Cardiac muscle cell (in vitro differentiated cells and primary cell): ENCODE measurements at places on chromosomes 3 and 15. TPM values are rescaled to one million over a fixed set of nuclear protein-coding genes. Genes with fewer than 3 reads are reported as not detected.

- H3K4me1 ChIP-seq = no peaks in the 10 kb centered on the region
- no peak overlapping the region for H3K4me3 ChIP-seq
- no peaks in the 10 kb centered on the region for H3K36me3 ChIP-seq
- no peak for DNase-seq
Measured at GRCh38 chr15:24394303-24394702, 281.3 kb upstream of the NPAP1 start.

GOLGA8S gene
- total RNA-seq = 0.04 TPM in 1 of 2 replicates, not detected in the other

FANCD2OS gene
- total RNA-seq = not detected in 2 replicates

KIF23 gene
- 11.2 and 58.9 TPM in 2 replicates for total RNA-seq

ECT2 gene
- 6.8 and 39.1 TPM in 2 replicates for total RNA-seq

NR2E3 gene
- total RNA-seq = 0.09 TPM in 1 of 2 replicates, not detected in the other

MCF2L2 gene
- 7.0 and 12.9 TPM in 2 replicates for total RNA-seq

DNA sequence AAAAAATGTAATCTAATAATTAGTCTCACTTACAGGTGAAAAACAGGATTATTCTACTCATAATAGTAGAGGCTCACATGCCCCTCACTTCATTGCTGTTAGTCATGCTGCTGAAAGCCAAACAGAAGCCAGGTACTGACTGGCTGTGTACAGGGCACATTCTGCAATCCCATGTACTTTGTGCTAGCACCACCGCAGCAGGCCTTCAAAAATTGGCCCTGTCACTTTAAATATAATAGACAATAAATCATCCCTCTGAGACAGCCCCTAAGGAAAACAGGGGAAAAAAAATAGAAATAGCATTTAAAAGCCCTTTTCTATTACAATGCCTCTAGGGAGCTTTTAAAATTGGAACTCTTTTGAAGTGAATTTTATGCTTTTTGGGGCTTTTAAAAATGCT is 723.8 kb downstream of the TUSC7 start:
- no peaks in the 10 kb centered on the region for H3K4me1 ChIP-seq
- no peak overlapping the region for H3K27ac ChIP-seq
- H3K4me3 ChIP-seq = no peak overlapping the region
- no peak for DNase-seq
- no peaks in the 10 kb centered on the region for H3K27me3 ChIP-seq

DNA sequence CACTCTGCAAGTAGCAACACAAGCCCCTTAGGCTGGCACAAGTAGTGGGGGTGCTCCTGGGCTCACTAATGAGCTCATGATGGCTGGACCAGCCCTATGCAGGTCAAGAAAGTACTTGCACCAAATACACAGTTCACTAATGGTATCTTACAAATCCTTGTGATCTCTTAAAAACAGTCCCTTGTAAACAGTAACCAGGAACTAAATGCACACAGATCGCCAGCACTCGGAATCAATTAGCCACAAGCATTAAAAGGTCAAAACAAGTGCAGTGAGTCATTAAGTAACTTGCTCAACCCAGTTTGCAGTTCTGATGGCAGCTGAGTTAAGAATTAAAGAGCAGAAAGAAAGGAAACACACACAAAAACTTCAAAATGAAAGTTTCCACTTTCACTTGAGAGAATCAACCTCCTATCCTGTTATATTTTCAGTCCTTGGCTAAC is 43.2 kb downstream of the ARHGEF3 start:
- peak; percentile 92 for DNase-seq
- H3K27me3 ChIP-seq = no peaks in the 10 kb centered on the region
- no peaks in the 10 kb centered on the region for H3K36me3 ChIP-seq
- H3K27ac ChIP-seq = no peak overlapping the region

DNA sequence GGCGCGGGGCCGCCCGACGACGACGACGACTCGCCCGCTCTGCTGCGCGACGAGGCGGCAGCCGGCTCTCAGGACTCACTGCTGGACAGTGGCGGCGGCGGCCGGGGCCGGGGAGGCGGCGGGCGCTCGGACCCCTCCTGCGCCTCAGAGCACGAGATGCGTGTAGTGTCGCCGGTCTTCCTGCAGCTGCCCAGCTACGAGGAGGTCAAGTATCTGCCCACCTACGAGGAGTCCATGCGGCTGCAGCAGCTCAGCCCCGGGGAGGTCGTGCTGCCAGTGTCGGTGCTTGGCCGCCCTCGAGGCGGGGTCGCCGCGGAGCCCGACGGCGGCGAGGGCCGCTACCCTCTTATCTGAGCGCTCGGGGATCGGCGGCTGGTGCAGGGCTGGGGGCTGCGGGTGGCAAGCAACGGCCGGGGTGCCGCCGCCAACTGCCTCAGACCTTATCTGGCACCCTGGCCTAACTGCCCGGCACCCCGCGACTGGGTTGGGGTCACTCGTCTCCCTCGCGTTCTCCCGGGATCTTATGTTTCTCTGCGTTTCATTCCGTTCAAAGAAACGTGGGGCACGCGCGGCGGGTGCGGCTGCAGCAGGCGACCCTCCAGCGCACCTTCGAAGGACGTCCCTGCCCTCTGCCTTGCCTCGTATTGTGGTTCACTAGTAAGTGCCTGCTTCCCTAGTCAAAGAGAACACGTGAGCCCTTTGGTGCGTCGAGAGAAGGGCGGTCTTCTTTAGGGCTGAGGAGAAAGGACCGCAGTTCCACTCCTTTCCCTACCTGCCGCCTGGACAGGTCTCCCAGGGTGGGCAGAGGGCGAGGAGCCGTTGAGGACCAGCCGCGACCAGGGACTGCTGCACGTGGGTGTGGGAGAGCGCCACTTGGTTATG is 1.0 kb downstream of the C3orf80 start:
- DNase-seq = peak; percentile 65
- H3K27ac ChIP-seq = no peak overlapping the region
- no peaks in the 10 kb centered on the region for H3K36me3 ChIP-seq
- H3K4me1 ChIP-seq = no peaks in the 10 kb centered on the region
- peaks cover 23% of the 10 kb centered on the region for H3K27me3 ChIP-seq

GRCh38 chr3:17481116-17481515 is 261.3 kb downstream of the TBC1D5 start:
- no peaks in the 10 kb centered on the region for H3K4me1 ChIP-seq
- DNase-seq = no peak
- no peak overlapping the region for H3K27ac ChIP-seq
- no peaks in the 10 kb centered on the region for H3K27me3 ChIP-seq

SEMA3G gene
- total RNA-seq = 6.5 and 13.6 TPM in 2 replicates

C3orf22 gene
- total RNA-seq = not detected in 2 replicates

ERC2 gene
- total RNA-seq = 8.5 and 29.0 TPM in 2 replicates

MYZAP gene
- 103 and 143 TPM in 2 replicates for total RNA-seq

DNA sequence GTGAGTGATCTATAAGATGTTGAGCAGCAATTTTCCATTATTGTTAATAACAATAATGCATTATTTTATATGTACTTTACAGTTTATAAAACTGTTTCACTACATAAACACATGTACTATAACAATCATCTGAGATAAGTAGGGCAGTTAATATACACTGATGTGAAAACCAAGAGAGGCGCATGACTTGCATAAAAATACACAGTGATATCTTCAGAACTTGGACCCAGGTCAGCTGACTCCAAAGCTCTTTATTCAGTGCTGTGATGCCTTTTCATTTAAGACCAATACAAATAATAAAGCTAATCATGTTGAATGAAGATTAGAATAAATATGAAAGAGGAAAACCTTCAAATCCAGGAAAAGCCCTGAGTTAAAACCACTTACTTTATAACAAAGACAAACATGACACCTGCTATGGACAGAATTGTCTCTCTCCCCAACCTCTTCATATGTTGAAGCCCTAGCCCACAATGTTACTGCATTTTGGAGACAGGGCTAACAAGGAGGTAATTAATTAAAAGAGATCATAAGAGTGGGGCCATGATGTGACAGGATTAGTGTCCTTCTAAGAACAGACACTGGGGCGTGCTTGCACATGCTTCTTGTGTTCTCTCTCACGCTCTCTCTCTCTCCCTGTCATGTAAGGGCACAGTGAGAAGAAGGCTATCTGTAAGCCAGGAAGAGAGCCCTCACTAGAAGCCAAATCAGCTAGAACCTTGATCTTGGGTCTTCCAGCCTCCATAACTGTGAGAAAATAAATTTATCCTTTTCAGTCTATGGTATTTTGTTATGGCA is 55.8 kb upstream of the TSPAN3 start:
- H3K4me3 ChIP-seq = no peak overlapping the region
- no peaks in the 10 kb centered on the region for H3K27me3 ChIP-seq
- H3K27ac ChIP-seq = no peak overlapping the region
- no peak for DNase-seq

HHATL gene
- 4.6 and 7.8 TPM in 2 replicates for total RNA-seq

- no peak overlapping the region for H3K27ac ChIP-seq
- peak; percentile 47 for DNase-seq
- peaks cover 5% of the 10 kb centered on the region for H3K4me1 ChIP-seq
Measured at GRCh38 chr3:150733936-150734794, 28.8 kb downstream of the SIAH2 start.

BFSP2 gene
- total RNA-seq = not detected in 2 replicates

GRCh38 chr15:61489571-61489970 is 260.5 kb upstream of the RORA start:
- DNase-seq = no peak
- H3K36me3 ChIP-seq = no peaks in the 10 kb centered on the region
- H3K4me1 ChIP-seq = no peaks in the 10 kb centered on the region
- H3K27ac ChIP-seq = no peak overlapping the region
- no peaks in the 10 kb centered on the region for H3K27me3 ChIP-seq
- no peak overlapping the region for H3K4me3 ChIP-seq

GRCh38 chr15:74529921-74530320 is 11.1 kb upstream of the ARID3B start:
- H3K27ac ChIP-seq = peak overlapping the region; percentile 80

HCLS1 gene
- 0.25 and 0.57 TPM in 2 replicates for total RNA-seq

AMIGO3 gene
- 2.3 and 5.2 TPM in 2 replicates for total RNA-seq

DNA sequence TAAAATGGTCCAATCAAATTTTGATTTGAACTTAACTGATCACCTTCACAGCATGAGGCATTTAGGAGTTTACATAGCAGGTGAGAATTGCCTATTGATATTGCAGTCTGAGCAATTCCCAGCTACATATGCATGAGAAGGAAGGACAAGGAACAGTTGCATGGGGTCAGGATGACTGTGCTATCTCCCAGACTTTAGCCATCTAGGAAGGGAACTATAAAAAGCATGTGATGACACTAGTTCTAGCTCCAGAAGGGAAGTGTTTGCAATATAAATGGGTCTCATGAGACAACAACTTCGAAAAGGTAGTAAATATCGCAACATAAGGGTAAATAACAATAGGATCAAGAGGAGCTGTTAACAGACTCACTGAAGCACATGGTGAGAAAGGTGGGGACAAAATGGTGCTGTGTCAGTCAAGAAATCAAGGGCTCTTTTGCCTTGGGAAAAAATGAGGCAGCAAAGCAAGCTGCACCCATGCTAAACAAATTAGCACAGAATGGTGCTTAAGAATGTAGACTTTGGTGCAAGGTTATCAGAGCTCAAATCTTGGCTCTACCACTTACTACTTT is 90.4 kb upstream of the SLC2A2 start:
- H3K4me3 ChIP-seq = no peak overlapping the region
- no peak for DNase-seq
- H3K36me3 ChIP-seq = peaks cover 6% of the 10 kb centered on the region
- H3K27ac ChIP-seq = no peak overlapping the region
- H3K4me1 ChIP-seq = no peaks in the 10 kb centered on the region
- no peaks in the 10 kb centered on the region for H3K27me3 ChIP-seq

DNA sequence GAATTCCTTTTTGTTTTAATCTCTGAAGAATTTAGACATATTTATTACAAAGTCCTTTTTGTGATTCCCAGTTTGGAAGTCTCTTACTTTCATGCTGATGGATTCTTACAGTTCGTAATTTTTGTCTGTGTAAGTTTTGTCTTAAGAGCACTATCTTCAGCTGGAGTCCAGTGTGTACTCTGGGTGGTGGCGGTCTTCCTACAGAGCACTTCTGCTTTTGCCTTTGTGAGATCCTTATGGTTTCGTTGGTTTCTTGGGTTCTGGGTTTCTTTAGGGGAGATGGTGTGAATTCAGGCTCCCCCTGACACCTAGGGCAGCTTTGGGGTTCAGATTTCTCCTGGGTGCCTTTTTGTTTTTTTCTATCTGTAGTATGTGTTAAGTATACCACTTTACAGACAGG is 45.3 kb downstream of the PLS1 start:
- no peak for DNase-seq
- H3K36me3 ChIP-seq = no peaks in the 10 kb centered on the region
- H3K4me3 ChIP-seq = no peak overlapping the region
- H3K27ac ChIP-seq = no peak overlapping the region

DNA sequence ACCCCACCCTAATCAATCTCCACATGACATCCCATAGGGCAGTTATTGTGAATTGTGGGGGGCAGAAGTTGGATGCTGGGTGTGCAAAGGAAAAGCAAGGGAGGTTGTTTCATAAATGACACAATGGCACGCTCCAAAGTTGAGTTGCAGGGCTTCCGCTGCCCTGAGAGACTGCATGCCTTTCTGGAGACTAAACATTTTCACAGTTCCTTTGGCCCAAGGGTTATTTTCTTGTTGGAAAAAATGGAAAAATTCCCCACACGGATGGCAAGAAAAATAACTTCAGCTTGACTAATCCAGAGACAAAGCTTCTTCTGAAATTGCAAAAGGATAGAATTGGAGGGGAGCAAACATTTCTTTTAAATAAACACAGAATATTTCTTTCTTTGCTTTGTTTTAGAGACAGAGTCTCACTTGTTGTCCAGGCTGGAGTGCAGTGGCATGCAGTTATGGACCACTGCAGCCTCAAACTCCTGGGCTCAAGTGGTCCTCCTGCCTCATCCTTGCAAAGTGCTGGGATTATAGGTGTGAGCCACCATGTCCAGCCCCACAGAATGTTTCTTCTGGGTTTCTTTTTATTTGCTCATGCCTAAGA is 19.1 kb upstream of the TPM1 start:
- DNase-seq = no peak
- H3K4me1 ChIP-seq = peaks cover 13% of the 10 kb centered on the region
- no peaks in the 10 kb centered on the region for H3K36me3 ChIP-seq
- no peaks in the 10 kb centered on the region for H3K27me3 ChIP-seq
- H3K4me3 ChIP-seq = no peak overlapping the region
- H3K27ac ChIP-seq = no peak overlapping the region

CCDC54 gene
- total RNA-seq = not detected in 2 replicates

DNA sequence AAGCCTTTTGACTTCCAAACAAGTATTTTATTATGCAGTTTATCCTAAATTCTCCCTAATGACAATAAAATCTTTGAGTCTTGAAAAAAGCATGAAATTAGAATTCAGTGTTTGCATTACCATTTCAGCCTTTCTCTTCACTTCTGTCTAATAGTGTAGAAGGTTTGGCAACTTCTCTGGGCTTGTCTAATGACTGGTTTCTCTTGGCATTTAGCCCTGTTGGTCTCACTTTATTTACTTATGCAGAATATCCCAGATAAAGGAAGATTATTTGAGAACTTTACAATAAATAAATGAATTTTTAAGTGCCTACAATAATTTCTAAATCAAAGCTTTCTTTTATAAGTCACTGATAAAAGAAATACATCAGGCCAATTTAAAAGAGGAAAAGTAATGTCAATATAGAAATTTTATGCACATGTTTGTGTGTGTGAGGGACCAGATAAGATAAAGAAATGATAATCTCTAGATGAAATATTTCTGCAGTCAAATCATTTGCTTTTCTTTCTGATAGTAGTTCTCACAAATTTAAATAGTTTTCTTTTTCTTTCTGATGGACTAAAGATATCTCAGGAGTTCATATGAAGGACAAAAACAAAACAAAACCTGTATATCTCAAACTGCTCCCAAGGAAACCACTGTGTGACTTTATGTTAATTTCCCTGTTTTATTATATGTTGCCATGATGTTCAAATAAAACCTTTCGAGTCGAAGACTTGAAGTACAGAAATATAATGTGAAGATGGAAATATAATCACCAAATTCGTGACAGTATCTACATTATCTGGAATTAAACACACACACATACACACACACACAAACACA is 533.1 kb upstream of the CBLB start:
- no peaks in the 10 kb centered on the region for H3K4me1 ChIP-seq
- H3K4me3 ChIP-seq = no peak overlapping the region
- no peak for DNase-seq
- no peak overlapping the region for H3K27ac ChIP-seq
- no peaks in the 10 kb centered on the region for H3K27me3 ChIP-seq
- no peaks in the 10 kb centered on the region for H3K36me3 ChIP-seq
